Naive thymus-derived CD4-positive, alpha-beta T cell (primary cell): ENCODE measurements at places on chromosomes 3 and 15. TPM values are rescaled to one million over a fixed set of nuclear protein-coding genes. Genes with fewer than 3 reads are reported as not detected.

Gene GHSR
- polyA plus RNA-seq = not detected

DNA sequence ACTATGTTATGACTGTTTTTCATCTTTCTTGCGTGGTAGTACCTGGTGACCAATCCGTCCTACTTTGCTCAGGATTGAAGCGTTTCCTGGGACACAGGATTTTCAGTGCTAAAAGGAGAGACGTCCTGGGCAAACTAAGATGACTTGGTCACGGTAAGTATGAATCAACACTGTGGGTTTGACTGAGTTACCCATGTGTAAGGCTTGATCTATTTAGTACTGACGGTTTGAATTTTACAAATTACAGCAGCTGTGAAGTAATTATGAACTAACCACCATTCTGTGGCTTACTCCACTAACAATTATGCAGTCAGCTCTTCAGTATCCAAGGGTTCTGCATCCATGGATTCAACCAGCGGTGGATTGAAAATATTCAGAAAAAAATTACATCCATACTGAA lies 172.9 kb upstream of the FEZF2 start:
- H3K4me1 ChIP-seq = no peaks in the 10 kb centered on the region
- H3K36me3 ChIP-seq = no peaks in the 10 kb centered on the region
- H3K27ac ChIP-seq = no peak overlapping the region
- no peak for DNase-seq
- H3K4me3 ChIP-seq = no peak overlapping the region

DNA sequence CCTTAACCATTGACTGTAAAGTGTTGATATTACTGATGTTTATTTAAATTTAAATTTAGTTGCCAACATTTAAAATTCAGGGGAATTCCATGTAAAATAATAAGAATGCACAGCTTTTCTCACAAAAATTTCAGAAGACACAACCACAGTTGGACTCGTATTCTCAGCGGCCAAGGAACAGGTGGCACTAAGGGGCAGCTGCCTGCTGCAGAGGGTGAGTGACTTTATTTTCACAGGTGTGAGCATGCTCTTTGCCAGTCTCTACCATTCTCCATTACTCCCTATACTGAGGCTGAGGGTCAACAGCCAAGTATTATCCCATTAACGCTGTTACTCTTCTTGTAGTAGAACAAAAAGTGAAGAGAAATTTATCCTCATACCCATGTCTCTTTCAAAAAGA lies 92.1 kb upstream of the GADL1 start:
- no peaks in the 10 kb centered on the region for H3K4me1 ChIP-seq
- no peaks in the 10 kb centered on the region for H3K27me3 ChIP-seq
- no peaks in the 10 kb centered on the region for H3K36me3 ChIP-seq
- H3K4me3 ChIP-seq = no peak overlapping the region
- H3K27ac ChIP-seq = no peak overlapping the region
- DNase-seq = no peak

- no peak overlapping the region for H3K4me3 ChIP-seq
- no peak overlapping the region for H3K27ac ChIP-seq
- no peaks in the 10 kb centered on the region for H3K27me3 ChIP-seq
- DNase-seq = no peak
- H3K4me1 ChIP-seq = no peaks in the 10 kb centered on the region
These were observed 46.3 kb upstream of the GADL1 start for GRCh38 chr3:30940740-30941139.

DNA sequence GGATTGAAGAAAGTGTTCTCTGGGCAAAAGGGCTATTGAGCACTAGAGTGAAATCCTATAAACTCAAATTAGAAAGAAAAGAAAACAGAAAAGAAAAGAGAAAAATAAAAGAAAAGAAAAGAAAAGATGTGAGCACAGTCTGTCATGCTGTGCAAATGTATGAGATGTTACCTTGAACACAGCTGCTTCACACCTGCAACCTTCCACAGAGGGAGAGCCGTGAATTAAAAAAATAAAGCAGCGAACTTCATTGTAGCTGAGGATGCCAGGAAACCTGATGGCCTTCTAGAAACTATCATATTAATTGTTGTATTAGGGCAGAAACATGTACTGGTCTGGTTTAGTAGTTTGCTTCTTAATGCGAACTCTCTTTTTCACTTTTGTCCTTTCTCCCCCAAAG lies 88.0 kb upstream of the SATB1 start:
- H3K36me3 ChIP-seq = no peaks in the 10 kb centered on the region
- no peak for DNase-seq
- no peak overlapping the region for H3K4me3 ChIP-seq
- H3K4me1 ChIP-seq = no peaks in the 10 kb centered on the region
- H3K27ac ChIP-seq = no peak overlapping the region
